ENCODE measurements at places on chromosomes 4 and X.

GRCh38 chr4:87058356-87059073 lies 123.7 kb downstream of the AFF1 start:
- no peak for DNase-seq

GRCh38 chr4:31275906-31276305 lies 555.7 kb downstream of the PCDH7 start:
- DNase-seq, result no peak

DNA sequence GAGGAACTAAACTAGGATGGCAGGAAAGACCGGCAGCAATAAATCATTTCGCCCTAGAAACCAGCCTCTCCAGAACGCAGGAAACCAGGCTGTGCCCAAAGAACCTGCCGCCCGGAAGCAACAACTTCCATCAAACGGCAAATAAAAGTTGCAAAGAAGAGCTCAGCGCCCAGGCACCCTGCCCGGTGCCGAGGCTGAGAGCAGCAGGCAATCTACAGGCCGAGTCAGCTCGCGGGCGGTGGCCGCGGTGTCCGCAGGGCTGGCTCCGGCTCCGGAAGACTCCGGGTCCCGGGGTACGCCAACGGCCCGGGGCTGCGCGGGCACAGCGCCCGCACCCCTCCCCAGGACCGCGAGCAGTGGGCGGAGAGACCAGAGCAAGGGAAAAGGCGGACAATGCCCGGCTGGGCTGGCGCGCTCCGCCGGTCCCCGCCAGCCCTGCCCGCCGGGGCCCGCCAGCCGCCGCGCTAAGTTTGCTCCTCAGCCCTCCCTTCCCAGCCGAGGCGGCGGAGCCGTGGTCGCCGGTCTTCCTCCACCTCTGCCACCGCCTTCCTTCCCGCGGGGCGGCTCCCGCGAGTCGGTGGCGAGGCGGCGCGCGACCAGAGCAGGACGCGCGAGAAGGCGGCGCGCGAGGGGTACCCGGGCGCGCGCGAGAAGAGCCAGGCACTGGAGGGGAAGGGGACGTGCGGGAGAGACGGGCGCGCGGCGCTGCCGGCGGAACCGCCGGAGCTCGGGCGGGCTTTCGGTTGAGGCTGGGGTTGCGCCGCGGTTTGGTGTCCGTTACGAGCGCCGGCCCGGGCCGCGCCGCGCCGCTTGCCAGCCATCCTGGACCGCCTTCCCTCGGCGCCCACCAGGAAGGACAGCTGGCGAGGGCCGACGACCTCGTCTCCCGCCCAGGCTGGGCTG lies 733 bp downstream of the FRYL start:
- peak; percentile 92 for DNase-seq

DNA sequence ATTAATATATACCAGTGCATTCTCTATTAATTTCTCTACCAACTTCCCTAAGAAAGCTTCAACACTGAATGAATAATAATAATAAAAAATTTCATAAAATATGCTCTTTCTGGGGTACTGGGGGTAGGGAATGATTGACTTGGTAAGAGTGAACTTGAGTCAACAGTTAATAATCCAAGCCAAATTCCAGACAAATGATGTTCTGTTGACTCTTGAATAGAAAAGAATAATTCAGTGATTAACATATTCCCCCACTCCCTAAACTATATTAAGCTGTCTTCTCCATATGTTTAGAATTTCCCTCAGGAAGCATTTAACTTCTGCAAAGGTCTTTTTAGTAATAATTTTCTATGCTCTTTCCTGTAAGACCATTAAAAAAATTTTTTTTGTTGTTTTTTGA lies 12.3 kb downstream of the PGRMC2 start:
- DNase-seq, result no peak

- no peak for DNase-seq
Observed at GRCh38 chrX:7154041-7154597, 6.2 kb upstream of the PUDP start.

DNA sequence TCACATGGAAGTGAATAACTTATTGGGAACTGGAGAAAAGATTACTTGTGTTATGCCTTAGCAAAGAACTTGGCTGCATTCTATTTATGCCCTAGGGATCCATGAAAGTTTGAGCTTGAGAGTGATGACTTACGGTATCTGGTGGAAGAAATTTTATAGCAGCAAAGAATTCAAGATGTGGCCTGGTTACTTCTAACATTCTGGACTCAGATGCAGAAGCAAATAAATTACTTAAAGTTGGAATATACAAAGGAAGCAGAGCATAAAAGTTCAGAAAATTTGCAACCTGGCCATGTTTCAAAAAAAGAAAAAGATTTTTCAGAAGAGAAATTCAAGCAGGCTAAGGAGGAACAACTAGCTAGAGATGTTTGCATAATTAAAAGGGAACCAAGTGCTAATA lies 252.3 kb upstream of the WDFY3 start:
- no peak for DNase-seq

- DNase-seq, result peak; percentile 83
Observed at GRCh38 chrX:44873415-44874276, 658 bp downstream of the KDM6A start.

DNA sequence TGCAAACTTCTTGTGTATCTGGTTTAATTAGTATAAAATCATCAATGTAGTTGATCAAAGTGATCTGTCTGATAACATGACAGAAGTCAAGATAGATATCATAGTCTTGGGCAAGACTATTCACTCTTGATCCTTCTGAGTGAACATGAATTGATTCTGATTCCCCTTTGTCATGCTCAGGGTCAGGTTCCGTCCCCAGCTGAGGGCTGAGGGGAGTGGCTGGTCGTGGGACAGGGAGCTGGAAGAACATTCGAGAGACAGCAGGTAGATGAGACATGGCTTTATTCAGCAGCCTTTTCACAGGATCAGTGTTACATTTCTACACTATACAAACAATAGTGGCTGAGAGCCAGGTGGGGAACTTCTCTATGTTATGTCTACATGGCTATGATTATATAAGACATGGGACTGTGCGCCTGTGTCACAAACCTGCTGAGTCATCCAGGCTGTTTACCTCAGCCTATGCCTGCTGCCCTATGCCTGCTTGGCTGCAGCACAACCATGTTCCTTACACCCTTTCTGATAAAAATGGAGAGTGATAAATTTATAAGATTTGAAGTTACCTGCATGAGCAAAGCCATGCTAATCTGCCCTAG lies 586.9 kb upstream of the NR3C2 start:
- DNase-seq, result no peak

DNA sequence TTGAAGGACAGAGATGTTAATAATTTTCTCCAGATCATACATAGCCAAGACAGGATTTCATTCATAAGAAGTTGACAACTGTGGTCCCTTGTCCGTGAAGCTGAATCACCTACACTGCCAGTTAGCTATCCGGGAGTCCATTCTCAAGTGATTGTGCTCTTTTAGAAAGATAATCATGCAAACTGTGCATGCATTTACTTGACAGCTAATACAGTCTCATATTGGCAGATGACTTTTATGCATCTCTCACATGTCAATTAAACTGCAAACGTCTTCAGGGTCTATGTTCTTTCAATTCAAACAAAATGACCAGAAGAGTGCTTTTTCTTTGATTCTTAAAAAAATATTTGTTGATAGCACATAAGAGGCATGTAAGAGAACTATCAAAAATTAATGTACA lies 1572.9 kb downstream of the C4orf33 start:
- DNase-seq, result no peak

- DNase-seq, result no peak
Observed at GRCh38 chr4:139131209-139131870, 45.7 kb downstream of the ELF2 start.

DNA sequence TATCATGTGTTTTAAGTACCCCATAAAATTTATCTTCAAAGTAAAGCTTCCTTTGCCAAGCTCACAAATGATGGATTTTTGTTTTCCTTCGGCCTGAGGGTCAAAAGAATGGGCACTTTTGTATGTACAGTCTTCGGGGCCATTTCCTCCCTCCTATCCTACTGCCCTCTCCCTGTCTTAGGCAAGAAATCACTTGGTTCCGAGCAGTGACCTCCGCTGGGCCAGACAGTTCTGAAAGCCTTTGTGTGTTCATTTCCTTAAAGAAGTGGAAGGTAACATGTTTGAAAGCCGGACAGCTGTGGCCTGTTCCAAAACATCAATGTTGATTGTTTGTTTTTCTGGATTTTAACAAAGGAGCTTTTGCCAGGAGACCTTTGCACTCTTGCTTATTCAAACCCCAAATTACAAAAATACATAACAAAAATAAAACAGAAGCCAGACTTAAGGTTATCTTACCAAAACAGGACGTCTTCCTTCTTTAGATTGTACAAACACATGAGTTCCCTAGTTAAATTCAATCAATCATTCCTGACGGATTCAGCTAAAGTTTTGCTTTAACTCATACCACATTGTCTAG lies 110.6 kb upstream of the LIMCH1 start:
- no peak for DNase-seq

GRCh38 chrX:39802354-39802753 lies 295.4 kb downstream of the BCOR start:
- DNase-seq, result no peak

GRCh38 chr4:156970501-156971164 lies 966 bp downstream of the PDGFC start:
- DNase-seq, result no peak

DNA sequence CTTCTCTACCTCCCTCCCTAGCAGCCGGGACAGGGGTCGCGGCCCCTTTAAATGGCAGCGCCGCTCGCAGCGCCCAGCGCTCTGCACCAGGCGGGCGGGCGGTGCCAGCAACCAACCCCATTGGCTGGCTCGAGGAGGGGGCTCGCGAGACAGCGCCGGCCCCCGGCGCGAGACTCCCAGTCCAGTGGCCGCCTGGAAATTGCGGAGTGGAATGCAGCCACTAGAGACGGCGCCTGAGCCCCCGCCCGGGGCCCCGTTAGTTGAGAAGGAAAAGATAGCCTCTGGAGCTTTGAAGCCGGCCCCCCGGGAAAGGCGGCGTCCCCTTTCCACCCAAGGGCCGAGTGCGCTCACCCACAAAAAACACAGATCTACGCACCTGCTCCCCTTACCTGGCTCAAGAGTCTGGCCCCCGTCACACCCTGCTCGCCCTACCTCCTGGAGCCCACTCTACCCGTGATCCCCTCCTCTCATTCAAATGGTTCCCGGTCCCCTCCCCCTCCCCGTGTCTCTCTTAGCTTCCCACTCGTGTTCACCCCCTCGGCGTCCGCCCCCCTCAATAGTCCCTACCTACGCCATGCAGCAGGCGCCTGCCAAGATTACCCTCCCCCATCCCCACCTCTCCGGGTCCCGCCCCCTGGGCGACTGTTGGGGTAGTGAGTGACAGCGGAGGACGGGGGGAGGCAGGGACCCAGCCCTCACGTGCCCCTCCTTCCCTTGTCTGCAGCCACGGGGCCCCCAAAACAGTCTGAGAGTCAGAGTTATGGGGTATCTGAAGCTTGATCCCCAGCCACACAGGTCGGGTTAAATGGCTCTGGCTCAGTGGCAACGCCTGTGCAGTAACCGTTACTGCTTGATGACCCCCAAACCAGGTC lies at the start of gene ZMYM3:
TSS of gene ZMYM3 (minus strand) at position 49 of the 872 bp plus-strand sequence. CDS start 885 bp downstream, outside the sequence.
- DNase-seq, result peak; percentile 92

- DNase-seq, result no peak
Observed at GRCh38 chr4:57342411-57342810, 232.2 kb upstream of the IGFBP7 start.

DNA sequence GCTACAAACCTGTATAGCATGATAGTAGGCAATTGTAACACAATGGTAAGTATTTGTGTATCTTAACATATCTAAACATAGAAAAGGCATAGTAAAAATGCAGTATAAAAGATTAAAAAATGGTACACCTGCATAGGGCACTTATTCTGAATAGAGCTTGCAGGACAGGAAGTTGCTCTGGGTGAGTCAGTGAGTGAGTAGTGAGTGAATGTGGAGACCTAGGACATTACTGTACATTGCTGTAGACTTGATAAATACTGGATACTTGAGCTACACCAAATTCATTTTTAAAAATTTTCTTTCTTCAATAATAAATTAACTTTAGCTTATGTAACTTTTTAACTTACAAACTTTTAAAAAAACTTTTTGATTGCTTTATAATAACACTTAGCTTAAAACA lies 68.2 kb upstream of the MAML3 start:
- peak; percentile 30 for DNase-seq

DNA sequence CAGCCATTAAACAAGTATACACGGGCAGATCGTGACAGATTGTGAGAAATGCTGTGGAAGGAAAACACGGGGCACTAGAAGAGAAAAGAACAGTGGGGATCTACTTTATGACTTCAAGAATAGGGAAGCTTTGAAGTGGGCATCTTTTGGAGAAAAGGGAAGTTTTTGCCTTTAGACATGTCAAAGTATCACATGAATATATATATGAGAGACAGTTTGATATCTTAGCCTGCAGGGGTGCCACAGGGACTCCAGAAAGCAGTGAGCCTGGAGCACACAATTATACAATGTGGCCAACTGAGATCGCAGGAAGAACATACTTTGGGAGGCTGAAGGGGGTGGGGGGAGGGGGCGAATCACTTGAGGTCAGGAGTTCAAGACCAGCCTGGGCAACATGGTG lies 35.7 kb downstream of the RELL1 start:
- DNase-seq, result no peak

GRCh38 chr4:139900964-139901376 lies 235.4 kb downstream of the MGST2 start:
- DNase-seq, result peak; percentile 64
